ENCODE measurements at places on chromosomes 2 and 18.

DNA sequence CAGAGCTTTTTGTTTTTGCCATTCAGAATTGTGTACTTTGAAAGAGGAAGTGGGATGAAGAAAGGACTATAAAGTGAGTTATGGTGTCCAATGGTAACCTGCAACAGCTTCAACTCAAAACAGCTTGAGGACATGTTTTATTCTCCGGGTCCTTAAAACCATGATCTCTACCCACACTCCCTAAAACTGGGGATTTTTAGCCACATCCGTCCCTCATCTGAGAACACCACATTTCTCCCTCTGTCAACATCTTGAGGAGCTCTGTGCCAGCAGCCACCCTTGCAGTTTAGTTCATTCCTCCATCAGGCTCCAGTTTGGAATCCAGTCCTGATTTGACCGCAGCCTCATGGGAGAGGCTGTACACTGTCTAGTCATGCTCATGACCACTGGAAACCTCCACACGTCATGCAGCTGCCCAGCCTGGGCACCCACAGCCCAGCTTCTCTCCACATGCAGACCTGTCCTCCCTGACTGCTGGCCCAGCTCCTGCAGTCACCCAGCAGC lies 62.6 kb downstream of the C18orf63 start:
- DNase-seq = no peak

DNA sequence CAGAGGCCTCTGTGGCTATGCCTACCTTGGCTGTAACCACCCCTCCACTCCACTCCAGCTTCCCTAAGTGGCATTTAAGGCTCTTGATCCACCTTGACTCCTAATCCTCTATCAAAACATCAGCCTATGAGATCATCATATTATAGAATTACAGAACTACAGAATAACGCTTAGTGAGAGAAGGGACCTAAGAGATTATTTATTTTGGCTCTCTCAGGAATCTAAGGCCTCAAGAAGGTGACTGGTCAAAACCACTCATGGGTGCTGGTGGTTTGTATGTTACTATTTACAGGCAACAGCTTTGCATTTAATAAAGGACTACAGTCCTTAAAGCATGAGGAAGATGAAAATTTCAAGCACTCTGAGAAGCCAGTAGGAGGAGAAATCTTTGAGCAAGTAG lies 118.8 kb downstream of the FSHR start:
- no peak for DNase-seq

GRCh38 chr2:14773696-14774095 lies 141.2 kb downstream of the LRATD1 start:
- DNase-seq = no peak

DNA sequence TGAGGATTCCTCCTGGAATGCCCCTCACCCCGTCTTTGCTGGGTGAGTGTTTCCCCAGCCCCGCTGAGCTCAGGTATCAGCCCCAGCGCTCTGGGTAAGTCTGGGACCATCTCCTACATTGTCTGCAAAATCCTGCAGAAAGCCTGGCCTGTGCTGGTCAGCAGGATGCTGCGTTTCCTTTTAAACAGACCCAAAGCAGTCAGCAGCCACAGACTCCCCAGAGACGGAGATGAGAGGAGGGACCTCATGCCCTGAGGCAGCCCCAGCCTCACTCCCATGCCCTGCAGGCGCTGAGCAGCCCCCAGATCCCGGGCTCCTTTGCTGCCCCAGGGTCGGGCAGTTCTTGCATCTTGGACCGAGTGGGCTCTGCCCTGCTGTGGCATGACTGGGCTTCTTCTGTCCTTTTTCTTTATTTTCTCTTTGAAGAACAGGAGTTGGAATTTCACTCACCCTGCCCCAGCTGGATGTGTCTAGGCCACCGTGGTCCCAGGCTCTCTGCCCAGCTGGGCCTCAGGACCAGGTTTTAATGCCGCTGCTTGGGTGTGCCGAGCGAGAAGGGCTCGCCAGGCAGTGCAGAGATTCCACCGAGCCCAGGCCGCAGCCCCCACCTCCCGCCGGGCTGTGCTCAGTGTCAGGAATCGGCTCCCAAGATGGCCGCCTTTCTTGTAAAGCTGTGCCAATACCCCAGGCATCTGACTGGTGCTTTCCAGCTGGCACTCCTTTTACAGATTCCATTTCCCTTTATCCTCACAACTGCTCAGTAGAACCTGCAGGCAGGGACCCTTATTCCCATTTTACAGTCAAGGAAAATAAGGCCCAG lies 43.6 kb downstream of the ODC1 start:
- no peak for DNase-seq

- DNase-seq = no peak
These were observed 149.7 kb downstream of the GLI2 start for GRCh38 chr2:120885321-120885720.

DNA sequence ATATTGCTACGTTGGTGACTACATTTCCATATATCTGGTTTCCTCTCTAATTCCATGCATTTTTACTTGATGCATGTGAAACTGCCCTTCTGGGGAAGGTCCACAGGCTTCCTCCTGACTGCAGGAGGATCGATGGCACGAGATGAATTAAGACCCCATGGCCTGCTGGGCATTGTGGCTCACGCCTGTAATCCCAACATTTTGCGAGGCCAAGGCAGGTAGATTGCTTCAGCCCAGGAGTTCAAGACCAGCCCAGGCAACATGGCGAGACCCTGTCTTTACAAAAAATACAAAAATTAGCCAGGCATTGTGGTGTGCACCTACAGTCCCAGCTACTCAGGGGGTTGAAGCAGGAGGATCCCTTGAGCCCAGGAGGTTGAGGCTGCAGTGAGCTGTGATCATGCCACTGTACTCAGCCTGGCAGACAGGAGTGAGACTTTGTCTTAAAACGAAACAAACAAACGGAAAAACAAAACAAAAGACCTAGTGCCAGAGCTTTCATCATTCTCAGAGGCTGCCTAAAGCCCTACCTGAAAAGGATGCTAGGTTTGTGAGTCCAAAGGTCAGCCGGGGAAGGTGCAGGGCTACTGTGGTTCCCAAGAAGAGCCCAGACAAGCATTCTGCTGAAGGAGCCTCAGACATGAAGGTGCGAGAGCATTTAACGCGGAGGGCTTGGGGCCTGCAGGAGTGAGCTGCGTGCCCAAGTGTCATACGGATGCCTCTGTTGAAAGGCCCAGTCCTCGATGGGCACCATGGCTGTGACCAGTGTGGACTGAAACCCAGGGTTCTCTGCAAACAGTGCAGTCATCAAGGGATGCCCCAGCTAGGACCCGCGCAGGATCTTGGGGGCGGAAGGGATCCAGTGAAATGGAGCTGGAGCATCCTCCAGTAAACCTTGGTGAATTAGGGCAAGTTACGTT lies 21.6 kb downstream of the GPR55 start:
- no peak for DNase-seq

DNA sequence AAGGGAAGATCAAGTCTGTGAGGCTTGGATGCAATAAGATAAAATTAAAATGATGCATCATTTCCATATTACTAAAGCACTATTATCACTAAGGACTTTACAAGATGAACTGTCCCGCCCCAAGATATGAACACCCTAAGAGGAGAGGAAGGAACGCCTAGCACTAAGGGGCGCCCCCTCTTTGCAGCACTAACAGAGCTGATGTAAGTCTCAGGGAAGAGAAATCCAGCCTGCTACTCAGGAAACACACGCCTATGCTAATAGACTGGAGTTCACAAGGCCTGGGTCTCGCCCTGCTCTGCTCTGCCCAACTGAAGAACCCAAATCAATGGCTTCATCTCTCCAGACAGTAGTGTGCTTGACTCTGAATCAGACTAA lies 6.1 kb downstream of the INO80C start:
- no peak for DNase-seq

- no peak for DNase-seq
These were observed 151.0 kb downstream of the TMEM17 start for GRCh38 chr2:62354771-62355561.

DNA sequence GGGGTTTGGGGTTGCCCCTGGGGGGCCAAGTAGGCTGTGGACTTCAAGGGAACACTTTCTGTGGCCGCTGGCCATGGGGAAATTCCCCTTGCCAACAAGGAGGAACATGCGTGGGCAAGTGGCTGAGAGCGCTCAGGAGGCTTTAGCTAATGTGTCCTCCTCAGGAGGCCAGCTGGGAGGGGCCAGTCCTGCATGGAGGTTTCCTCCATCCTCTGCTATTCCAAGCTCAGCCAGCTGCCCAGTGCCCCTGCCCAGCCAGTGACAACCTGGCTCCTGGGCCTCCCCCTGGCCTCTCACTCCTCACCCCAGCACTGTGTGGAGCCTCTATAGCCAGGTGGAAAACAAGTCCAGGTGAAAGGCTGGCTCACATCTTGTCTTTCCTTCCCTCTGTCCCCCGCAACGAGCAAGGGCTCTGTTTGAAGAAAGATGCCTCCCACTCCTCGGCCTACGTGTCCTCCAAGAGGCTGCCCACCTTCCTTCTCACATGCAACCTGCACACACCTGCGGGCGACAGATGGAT lies 64.4 kb upstream of the DAPL1 start:
- no peak for DNase-seq

DNA sequence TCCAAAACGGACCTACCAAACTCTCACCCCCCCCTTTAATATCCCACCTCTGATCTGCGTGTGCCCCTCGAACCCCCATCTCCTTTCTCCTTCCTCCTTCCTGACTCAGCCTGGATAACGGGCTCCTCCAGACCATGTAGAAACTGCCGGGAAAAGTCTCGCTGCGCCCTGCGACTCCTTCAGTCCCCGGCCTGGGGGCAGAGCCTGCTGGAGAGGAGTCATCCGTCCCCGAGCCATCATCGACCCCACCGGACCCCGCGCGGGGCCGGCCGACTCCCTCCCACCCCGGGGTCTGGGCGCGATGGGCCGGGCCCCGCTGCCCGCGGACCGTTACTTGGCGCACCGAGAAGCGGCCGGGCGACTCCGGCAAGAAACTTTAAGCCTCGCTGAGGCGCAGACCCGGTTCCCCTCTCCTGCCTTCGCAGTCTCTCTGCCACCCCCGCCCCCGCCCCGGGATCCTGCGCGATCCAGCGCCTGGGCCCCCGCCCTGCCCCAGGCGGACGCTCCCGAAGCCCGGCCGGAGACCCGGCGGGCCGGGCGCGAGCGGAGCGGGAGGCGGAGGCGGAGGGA lies 3.4 kb downstream of the ZEB2 start:
- no peak for DNase-seq

DNA sequence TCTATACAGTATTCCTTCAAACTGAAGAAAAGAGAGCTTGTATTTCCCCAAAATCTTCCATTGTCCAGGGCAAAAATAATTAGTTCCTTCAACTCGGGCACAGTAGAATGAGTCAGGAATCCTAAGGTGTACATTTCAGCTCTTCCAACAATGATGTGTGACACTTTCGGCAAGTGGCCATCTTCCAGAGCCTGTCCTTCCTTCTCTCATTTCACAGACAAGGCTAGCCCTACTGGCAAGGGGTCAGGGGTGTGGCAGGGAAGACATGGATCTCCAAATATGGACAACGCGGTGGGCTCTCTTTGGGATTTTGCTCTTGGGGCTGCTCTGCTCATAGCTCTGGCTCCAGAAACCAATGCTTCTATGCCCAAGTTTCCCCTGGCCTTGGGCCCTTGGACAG lies 6.0 kb downstream of the B4GALT6 start:
- DNase-seq = no peak

GRCh38 chr18:29056800-29057199 lies 879.9 kb upstream of the CDH2 start:
- no peak for DNase-seq

- no peak for DNase-seq
These were observed 17.5 kb upstream of the DOK6 start for GRCh38 chr18:69383186-69383585.

DNA sequence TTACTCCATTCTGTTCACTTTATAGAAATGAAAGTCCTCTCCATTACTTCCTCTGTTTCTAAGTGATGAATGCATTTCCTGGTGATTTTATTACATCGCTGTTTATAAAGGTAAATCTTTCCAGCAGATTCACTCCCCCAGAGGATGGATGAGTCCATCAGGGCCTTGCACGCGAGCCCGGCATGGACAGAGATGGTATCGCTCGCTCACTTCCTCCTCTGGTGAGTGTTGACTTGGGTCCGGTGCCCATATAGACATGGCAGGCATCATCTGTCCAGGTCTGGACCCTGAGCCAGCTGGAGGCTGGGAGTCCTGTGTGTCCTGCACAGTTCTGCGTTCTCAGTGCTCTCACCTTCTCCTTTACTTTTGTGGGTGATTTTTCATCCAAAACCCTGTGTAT lies 733.6 kb upstream of the SALL3 start:
- no peak for DNase-seq

DNA sequence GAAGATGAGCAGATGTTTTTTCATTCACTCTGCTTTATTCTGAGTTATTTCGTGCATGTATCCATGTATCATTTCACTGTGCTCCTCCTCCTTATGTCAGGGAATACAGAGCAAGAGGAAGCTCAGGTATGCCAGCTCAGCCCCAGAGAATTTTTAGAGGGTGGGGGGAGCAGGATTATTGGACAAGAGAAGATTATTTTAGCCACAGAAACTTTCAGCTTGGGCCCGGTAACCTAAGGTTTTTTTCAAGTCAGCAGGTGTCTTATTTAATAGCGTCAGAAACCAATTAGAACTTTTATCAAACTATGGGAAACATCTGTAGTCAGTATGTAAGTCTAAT lies 232.9 kb upstream of the SIX3 start:
- no peak for DNase-seq

DNA sequence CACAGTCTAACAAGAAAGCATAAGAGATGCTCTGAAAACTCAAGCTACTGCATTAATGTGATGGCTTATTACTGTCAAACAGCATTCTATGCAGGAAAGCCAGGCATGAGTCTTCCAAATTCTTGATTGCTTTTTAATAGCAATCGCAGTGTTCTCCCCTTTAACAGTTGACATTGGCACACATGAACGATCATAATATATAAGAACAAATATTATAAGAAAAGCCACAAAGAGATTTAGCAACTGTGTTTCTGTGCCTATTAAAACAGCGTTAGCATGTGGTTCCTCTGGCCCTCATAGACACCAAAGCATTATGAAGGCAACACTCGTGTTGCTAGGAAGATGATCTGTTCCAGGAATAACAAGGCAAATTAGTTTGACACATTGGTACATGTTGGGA lies 245.0 kb downstream of the ACKR3 start:
- no peak for DNase-seq

DNA sequence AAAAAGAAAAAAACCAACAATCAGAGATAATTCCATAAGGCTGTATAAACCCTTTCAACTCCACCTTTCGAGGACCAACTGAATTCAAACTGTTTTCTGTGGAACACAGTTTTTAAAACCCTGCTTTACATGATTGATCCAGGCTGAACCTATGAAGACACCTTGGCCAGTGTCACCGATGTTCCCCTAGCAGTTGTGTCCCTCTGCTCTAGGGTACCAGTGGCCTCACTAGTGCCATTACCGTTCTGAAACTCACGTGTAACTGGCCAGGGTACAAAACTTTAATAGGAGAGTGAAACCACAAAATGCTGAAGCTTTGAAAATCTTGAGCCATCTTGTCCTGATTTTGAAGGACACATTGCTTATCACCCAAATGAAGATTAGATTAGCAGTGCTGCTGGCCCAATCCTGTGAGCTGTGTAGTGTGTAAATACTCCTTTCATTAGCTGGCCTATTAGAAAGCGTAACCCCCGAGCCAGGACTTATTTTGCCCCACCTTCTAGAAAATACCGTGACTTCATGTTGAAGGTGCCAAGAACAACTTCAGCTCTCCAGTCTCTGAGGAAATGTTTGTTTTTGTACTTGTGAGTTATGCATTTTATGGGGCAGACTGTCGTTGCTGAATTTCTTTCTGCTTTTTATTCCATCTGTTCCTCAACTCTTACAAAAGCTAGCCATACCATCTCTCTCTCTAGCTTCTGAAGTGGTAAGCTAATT lies 147.8 kb upstream of the MAP3K20 start:
- no peak for DNase-seq

Data from NCI-H2081 (cell line).